RCC 7860 (cell line): ENCODE measurements at places on chromosomes 2 and 18.

GRCh38 chr2:36351736-36352349 is 3.7 kb upstream of the CRIM1 start:
- DNase-seq, result peak; percentile 47

DNA sequence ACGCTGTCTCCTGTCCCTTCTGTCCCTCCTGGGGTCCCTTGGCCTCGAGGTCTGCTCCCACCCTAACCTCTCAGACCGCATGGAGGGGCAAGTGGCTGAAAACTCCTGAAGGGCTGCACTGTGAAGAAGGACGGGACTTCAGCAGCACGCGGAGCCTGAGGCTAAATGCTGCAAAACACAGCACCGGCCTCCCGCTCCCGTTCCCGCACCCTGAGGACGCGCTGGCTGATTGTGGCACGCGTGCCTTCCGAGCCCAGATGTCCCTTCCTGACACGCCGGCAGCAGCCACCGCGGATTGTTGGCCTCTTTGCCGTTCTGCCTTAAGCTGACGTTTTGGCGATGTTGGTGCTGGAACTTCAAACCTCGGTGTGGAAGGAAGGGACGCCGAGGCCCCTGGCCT is 125.9 kb upstream of the CTDP1 start:
- no peak for DNase-seq

GRCh38 chr2:142857256-142858164 is 20.0 kb upstream of the KYNU start:
- DNase-seq, result no peak

DNA sequence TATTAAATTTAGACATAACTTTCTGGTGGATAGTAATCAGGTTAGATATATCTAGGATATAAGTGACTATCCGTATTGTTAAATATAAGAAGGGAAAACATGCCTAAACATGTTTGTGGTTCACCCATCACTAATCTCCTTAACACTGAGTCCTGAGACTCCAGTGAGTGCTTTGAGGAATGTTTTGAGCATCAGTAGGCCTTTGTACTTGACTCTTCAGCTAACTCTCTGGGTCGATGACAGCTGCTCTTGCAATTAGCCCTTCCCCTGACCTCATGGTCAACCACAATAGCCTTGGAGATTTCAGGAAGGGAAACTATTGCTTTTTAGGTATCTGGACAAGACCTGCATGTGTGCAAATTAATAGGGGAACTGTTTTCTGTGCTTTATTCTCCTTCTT is 716.8 kb downstream of the EPHA4 start:
- DNase-seq, result no peak

GRCh38 chr2:221371347-221371746 is 200.8 kb downstream of the EPHA4 start:
- DNase-seq, result no peak

- DNase-seq, result peak; percentile 77
Observed at GRCh38 chr2:210961249-210961648, 404.9 kb downstream of the CPS1 start.

DNA sequence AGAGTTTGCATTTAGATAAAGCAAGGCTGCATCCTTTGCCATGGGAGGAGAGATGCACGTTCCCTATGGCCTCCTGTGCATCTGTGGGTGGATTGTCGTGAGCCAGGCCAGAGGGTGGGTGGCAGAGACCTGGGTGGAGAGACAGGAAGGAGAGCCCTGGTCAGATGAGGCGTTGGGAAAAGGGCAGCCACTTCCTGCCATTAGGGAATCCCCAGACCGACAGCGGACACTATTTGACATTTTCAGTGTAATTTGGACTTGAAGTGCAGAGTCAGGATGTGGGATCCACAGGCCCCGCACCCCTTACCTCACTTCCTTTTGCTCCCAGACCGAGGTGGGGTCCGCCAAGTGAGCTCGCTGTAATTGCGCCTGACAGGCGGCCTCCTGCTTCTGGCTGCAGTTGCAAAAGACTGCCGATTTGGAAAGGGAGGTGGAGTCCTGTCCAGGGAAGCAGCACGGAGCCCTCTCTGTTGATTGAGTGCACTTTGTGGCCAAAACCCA is 150.0 kb downstream of the DYSF start:
- DNase-seq, result no peak

DNA sequence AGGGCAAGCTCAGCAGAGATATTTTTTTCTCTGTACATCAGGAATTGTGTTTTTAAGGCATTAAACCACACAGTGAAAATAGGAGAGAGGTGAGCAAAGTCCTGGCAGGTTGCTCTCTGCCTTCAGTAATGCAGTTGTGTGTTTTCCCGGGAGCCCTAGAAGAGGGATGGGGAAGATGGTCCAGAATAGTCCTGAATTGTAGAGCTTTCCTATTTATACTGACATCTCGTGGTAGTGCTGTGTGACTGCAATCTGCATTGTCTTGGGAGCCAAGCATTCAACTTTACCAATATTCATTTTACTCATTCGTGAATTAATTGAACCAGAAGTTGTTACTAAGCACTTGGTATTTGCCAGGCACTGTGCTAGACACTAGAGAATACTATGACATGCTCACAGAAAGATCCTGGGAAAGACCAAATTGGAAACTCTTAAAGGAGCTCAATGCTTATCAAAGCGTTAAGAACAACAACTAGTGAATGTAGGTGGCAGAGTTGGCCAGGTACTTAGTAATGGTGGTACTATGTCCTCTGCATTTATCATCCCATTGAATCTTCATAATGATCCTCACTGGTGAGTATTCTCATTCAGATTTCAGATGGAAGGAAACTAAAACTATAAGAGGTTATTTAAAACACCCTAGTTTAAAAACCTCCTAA is 214.6 kb downstream of the TRIB2 start:
- DNase-seq, result peak; percentile 18

- no peak for DNase-seq
Observed at GRCh38 chr18:54359233-54359632, 1.5 kb downstream of the C18orf54 start.

GRCh38 chr2:216803791-216804190 is 56.1 kb downstream of the TNP1 start:
- no peak for DNase-seq

DNA sequence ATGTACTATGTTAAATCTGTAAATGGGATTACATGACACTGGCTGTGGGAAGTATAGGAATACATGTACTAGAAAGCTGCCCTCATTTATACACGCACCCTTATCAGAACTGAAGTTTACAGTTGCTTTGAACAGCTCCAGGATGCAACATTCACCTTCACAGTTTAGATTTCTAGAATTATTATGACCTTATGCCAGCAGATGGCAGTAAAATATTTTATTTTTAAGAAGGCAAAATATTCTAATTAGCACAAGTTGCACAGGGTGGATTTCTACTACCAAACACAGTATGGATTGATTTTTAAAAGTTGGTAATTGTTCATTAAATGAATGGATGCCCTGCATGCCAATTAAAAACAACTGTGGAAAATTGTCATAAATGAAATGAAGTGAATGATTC is 670.4 kb downstream of the KCNJ3 start:
- DNase-seq, result no peak

- no peak for DNase-seq
Observed at GRCh38 chr2:160955578-160955977, 204.7 kb upstream of the TANK start.

DNA sequence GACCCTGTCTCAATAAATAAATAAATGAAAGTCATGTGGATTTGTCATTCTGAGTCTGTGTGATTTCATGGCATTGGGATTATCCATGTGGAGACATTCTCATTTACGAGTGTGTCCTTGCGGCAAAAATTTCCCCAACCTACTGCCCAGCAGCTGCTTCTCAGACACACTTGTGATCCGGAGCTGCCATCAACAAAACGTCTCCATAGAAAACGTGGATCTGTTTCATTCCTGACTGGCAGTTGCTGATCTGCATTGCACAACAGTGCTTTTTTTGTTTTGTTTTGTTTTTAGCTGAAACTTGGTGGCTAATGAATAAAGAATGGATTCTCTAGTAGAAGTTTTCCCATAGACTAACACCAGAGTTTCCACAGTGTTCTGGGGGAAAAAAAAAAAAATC is 74.7 kb downstream of the TGIF1 start:
- no peak for DNase-seq

GRCh38 chr2:196263181-196263747 is 91.9 kb upstream of the STK17B start:
- peak; percentile 47 for DNase-seq

DNA sequence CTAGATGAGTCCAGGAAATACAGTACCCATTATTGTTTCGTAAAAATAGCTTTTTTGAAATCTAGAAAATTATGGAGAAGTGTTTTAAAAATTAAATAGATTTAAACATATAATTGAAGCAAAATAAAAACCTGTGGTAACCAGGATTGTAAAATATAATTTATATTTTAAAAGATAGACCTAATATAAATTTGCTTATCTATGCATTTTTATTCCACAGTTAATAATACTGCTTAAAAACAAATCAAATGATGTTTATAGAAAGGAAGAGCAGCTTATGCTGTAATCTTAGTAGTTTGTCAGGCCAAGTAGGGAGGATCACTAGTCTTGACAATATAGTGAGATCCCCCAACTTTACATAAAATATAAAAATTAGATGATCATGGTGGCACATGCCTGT is 388.9 kb upstream of the CNTNAP5 start:
- no peak for DNase-seq

DNA sequence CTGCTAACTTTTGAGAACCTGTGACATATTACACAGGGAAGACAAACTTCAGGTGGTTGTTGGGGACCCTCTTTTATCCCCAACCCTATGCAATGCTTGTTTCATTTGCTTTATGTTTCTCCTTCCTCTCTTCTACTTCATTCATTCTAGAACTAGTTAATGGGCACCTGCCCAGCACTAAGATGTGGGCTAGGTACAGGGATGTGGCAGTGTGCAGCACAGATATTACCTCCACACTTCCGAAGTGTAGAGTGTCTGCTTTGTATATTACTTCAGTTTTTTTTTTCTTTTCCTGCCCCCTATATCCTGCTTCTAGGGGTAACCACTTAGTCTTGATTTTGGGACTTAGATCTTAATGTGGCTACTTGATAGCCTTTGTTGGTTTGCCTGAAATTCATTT is 35.1 kb downstream of the CD28 start:
- DNase-seq, result no peak

DNA sequence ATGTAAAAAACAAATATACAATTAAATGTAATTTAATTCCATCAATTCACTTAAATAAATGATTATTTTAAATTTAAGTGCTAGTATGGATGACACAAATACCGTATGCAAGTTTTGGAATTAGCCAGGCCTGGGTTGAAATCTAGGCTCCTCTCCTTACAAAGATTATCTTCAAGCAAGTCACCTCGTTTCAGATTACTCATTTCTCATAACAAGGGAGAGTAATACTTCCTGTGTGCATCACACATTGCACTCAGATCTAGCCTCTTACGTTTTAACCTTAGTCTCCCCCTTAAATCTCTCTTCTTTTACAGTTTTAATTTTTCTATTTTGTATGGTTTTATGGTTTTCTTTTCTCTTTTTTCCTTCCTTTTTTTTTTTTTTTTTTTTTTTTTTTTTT is 1475.9 kb upstream of the NXPH2 start:
- DNase-seq, result no peak

GRCh38 chr18:49876536-49876935 is 63.2 kb upstream of the ACAA2 start:
- no peak for DNase-seq

DNA sequence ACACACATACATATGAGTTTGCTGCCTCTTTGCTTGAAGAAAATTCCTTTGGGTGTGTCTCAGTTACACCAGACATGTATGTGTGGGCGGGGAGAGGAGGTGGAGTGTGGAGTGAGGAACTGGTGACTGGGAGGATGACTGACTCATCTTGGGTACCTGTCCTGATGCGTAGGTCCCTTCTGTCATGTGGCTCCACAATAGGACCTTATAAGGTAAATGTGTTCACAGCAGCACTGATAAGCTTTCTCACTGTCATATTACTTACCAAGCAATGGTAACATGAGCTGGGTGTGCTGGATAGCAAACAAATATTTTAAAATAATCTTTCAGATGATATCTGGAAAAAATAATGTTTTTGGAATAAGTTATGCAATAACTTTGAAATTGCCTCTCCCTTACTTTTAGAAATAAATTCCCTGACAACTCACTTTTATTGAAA is 45.1 kb downstream of the SLC9A2 start:
- DNase-seq, result peak; percentile 67

DNA sequence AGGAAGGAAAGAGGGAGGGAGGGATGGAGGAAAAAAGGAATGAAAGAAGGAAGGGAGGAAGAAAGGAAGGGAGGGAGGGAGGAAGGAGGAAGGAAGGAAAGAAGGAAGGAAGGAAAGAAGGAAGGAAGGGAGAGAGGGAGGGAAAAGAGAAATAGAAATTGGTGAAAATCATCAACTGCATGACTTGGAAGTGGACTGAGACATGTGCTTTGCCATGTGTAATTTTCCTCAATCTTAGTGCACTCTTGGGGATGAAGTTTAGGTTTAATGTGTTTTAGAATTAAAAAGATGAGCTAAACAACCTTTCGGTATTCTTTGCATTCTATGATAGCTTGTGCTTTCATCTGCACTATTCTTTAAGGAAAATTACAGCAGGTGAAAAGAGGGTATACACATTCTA is 320.1 kb upstream of the GALNT5 start:
- no peak for DNase-seq

DNA sequence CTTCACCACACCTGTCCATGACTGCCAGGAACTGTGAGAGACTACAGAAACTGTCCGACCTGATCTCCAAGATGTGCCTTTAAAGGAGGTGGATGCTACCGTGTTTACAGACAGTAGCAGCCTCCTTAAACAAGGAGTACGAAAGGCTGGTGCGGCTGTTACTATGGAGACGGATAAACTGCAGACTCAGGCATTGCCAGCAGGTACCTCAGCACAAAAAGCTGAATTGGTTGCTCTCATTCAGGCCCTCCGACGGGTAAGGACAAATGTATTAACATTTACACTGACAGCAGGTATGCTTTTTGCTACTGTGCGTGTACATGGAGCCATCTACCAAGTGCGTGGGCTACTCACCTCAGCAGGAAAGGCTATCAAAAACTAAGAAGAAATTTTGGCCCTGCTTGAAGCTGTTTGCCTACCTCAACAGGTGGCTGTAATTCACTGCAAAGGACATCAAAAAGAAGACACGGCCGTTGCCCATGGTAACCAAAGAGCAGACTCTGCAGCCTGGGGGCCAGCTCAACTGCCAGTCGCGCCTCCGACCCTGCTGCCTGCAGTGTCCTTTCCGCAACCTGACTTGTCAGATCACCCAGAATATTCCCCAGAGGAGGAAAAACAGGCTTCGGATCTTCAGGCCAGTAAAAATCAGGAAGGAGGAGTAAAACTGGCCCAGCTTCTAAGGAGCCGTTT is 30.9 kb downstream of the SKA1 start:
- no peak for DNase-seq

- no peak for DNase-seq
Observed at GRCh38 chr2:149617476-149617875, 29.9 kb upstream of the MMADHC start.

- DNase-seq, result no peak
Observed at GRCh38 chr18:58172031-58172430, 128.0 kb downstream of the NEDD4L start.

GRCh38 chr2:152473151-152473857 is 138.3 kb downstream of the FMNL2 start:
- no peak for DNase-seq
